ENCODE measurements at places on chromosomes 3 and 15.

DNA sequence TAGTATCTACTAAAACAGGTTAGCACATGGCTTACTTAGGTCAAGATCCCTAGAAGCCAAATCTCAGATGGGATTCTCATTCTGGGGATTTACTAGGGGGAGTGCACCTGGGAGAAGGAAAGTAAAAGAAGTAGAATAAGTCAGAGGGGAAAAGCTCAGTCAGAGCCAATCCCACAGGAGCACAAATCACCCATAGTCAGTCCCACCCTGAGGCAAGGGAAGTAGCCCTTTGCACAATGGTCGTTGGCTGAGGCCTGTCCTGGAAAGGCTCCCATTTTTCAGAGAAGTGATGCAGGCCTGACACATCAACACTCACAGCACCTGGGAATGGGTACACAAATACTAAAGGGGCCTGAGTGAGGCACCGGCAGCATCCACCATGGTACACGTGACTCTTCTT, 39.8 kb downstream of the SST start:
- DNase-seq: no peak

DNA sequence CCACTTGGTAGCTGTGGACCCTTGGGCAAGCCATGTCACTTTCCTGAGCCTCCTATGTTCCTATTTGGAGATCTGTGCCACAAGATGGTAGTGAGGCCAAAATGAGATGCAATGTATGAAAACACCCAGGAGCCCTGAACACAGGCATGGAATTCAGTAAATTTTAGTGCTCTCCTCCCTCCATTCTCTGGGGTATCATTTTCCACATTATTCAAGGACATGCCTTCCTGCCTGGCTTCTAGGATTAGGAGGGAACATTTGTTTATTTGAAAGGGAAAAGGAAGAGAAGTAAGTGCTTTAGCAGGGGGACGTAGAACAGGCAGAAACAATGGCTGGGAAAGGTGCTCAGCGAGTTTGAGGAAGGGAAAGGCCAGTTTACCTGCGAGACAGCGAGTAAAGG, 98.8 kb downstream of the ATG7 start:
- no peak for DNase-seq

DNA sequence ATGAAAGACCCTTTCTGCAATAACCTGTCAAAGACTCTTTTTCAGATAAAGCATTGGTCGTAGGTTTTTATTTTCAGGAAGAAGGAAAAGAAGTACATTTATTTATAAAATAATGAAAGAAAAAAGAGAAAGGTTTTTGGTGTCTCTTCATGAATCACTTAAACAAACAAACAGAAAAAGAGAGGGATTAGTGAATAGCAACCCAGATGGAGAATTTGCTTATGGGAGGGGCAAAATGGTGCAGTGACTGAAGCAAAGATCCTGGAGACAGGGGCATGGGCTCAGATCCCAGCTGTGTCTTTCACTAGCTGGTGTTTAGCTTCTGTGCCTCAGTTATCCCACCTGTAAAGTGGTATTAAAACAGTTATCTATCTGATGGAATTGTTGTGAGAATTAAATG, 78.6 kb upstream of the PFN2 start:
- no peak for DNase-seq

- no peak for DNase-seq
These were observed 339.9 kb upstream of the BCHE start for GRCh38 chr3:166177130-166177529.

GRCh38 chr3:38996193-38996592, 55.6 kb downstream of the SCN11A start:
- DNase-seq: no peak

DNA sequence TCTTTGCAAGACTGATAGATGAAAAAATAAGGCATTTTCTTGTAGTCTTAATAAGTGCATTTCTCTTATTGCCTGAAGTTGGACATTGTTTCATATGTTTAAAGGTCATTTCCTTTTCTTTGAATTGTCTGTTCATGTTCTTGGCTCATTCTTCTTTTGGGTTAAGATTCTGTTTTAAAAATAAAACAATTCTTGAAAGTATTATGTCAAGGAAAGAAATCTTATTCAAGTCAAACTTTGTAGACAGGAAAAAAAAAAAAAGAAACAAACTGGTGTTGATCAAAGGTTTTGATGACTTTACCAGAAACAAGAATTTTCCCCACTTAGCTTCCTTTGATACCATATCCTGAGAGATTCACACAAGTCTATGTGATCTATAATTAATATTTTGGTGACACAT, 132.9 kb upstream of the AADACL2 start:
- DNase-seq: no peak

DNA sequence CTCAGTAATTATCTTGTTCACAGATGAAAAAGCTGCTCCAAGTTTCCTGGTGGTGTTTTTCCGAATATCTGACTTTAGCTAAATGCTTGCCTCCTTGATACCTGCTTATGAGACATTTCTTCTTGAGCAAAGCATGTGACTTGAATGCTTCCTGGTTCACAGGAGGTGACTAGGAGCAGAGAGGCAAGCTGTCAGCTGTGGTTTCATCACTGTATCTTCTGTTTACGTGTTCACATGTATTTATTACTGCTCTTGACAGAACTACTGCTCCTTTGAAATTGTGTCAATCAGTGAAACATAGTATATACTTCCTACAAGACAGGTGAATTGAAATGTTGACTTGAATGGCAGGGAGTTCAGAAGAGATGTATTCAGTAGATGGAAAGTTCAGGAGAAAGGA, 8.9 kb upstream of the SPPL2A start:
- DNase-seq: no peak

DNA sequence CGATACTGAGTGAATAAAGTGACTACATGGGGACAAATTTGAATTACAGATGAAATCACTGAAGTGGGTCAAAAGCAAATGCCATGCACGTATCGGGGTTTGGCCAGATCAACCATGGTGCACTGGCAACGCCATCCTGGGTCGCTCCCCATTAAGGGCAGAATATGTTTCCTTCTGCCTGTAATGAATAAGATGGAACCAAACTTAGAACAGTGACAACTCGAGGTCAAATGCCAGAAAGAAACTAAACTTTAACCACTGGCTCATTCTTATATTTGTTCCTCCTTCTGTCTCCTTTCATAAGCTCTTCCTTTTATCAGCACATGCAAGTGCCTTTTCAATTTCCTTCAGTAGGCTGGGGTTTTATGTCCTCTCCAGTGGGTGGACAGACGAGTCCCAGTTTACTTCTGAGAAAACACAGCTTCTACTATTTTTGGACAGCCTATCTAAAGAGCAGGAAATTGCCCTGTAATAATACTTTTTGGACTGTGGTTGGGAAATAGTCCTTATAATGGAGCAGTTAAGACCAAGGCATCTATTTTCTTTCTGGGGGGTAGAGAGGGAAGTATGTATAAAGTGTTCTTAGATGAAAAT, 61.4 kb downstream of the WHAMM start:
- no peak for DNase-seq

GRCh38 chr3:107894998-107895397, 195.8 kb downstream of the CD47 start:
- no peak for DNase-seq

GRCh38 chr3:38165722-38166387, 518 bp downstream of the OXSR1 start:
- no peak for DNase-seq

- DNase-seq: no peak
These were observed 288.7 kb downstream of the EPHB1 start for GRCh38 chr3:135083756-135084155.

- no peak for DNase-seq
These were observed 82.4 kb upstream of the PLCL2 start for GRCh38 chr3:16802389-16802788.

- no peak for DNase-seq
These were observed 1.9 kb downstream of the MITF start for GRCh38 chr3:69741032-69741767.

All from AG04450 (cell line).